RWPE1 (cell line): ENCODE measurements at places on chromosomes 12 and 14.

GRCh38 chr14:99755629-99756603 lies 37.3 kb upstream of the EML1 start:
- peak; percentile 34 for DNase-seq

- no peak for DNase-seq
Observed at GRCh38 chr12:33653362-33653761, 213.7 kb upstream of the SYT10 start.

DNA sequence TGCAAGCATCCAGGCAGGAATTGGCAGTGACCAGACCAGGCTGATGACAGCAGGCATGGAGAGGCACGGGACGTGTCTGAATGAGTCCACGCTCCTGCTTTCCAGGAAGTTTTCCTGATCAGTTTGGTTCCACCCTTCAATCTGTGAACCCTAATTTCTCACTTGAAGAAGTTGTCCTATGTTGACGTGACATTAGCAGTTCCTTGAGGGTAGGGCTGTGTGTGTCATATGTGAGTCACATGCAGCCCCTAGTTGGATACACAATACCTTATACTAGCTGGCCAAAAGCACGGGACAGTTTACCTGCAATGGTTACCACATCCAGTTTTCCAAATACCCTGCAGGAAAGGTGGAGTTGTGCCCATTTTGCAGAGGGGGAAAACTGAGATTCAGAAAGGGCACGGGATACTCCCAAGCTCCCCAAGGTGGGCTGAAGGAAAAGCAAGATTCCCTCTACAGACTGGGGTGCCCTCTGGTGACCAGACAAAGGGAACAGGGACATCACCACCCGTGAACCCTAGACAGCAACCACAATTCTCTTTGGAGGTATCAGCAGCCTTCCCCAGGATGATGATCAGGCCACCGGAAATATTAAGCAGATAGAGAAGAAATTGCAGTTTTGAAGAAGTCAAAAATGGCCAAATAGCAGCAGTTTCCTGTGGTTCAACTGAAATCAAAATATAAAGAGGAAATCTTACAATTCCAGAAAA lies 194.5 kb downstream of the PHETA1 start:
- DNase-seq = peak; percentile 30

GRCh38 chr12:114215746-114216145 lies 190.2 kb downstream of the TBX5 start:
- no peak for DNase-seq

DNA sequence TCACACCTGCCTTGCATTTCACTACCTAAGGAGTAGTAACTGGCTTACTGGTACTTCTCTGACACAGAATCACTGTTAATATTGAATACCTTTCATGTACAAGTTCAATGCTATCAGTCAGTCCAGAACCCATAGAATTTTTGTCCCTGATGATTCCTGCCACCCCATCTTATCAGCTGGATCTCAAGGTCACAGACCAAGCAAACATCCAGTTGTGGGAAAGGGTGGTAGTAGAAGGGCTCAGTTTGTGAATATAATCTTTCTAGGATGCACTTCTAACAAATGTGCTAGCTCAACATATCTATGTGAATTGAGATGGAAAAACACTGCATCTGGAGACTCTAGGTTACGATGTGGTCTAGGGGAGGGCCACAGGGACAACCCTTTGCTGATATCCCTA lies 14.1 kb downstream of the PPP1CC start:
- no peak for DNase-seq
